ENCODE measurements at places on chromosomes 16 and 17. TPM values are rescaled to one million over a fixed set of nuclear protein-coding genes. Genes with fewer than 3 reads are reported as not detected.

The ZFP3 gene
- not detected for total RNA-seq

The MSI2 gene
- 67.9 TPM for total RNA-seq

The TNS4 gene
- total RNA-seq: not detected

The LRRC75A gene
- 0.36 TPM for total RNA-seq

DNA sequence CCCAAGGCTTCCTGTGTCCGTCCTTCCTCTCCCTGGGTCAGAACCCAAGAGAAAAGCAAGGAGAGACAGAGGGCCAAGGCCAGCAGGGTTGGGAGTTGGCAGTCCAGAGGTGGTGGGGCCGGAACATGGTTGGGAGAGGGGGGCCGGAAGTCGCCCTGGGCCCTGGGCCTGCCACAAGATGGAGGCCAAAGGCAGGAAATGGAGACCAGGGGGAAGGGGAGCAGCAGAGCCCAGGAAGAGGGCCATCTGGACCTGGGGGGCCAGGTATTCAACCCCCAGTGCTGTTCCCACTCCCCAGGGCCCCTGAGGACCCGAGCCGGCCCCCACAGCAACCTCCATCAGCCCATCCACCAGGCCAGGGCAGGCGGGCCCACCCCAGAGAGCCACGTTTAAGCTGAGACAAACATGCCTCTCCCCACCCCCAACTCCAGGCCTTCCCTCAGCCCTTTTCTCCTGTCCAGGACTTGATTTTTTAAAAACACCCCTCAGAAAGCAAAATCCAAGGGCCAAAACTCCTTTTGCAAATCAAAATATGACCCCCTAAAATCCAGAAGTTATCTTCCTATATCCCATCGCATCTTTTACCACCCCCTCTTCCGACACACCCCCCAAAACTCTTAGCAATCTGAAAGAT lies 4.4 kb upstream of the BCL6B start:
- DNase-seq: no peak

DNA sequence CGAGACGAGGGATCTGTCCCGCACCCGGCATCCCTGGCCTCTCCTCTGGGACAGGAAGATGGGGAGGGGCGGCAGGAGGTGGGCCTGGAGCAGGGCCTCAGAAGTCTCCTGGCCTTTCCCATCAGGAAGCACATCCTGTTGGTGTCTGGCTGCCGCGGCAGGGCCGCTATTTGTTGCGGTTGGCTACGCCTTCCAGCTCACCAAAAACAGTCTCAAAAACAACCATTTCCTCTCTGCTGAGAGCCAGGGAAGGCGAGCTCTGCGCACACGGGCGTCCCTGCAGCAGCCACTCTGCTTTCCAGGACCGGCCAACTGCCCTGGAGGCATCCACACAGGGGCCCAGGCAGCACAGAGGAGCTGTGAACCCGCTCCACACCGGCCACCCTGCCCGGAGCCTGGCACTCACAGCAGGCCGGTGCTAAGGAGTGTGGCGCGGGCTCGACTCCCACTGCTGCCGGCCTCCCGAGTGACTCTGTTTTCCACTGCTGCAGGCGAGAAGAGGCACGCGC lies at the start of gene TMEM204:
Gene TMEM204, plus strand, starts transcription at position 224 of the 509 bp plus-strand sequence. CDS start 610 bp downstream, outside the sequence.
- DNase-seq: no peak

GRCh38 chr17:2202996-2203575 lies 100.5 kb downstream of the SMG6 start:
- DNase-seq: no peak

- DNase-seq: no peak
Observed at GRCh38 chr16:84278968-84279367, 15.7 kb upstream of the WFDC1 start.

- DNase-seq: no peak
Observed at GRCh38 chr16:50399411-50399810, 30.6 kb upstream of the BRD7 start.

GRCh38 chr16:2514333-2515179 lies 804 bp downstream of the ATP6V0C start:
- no peak for DNase-seq

DNA sequence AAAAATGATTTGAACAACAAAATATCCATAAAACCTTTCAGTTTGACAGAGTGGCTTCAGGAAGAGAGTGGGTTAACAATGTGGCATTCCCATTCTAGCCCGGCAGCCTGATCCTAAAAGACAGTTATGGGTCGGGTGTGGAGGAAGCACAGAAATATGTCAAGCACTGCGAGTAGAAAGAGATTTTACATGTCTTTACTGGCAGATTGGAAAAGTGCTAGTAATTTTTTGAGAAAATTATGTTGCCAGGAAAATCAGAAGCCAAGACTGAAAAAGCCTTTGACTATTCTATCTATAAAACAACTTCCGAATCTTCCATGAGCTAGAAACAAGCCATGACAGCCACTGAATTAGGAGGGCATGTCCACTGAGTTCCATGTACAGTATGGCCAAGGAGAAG lies 5.8 kb downstream of the CCL2 start:
- DNase-seq: no peak

DNA sequence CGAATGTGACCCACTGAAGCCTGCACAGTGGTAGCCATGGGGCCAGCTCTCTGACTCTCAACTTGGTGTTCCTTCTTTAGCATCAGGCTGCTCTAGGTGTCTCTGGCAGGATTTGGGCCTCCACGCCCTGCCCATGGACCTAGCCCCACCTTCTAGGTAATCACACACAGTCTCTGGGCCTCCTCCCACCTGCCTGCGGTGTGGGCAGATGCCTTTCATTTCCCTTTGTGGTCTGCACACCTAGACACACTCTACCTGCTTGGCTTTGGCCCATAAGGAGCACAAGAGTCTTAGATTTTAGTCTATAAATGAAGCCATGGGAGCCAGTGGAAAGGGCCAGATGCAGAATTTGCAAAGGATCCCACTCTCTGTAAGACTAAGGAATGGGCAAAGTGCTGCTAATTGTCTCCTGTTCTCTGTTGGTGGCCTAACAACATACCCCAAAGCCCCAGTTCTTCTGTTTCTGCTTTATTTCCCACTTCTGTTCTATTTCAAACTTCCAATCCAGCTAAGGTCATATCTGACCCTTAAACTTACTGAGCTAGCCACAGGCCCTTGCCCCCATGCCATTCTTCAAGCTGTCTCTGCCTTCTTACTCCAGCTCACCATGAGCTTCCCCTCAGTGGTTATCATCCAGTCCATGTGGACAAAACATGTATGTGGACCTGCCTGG lies 7.2 kb upstream of the MFSD6L start:
- no peak for DNase-seq

- DNase-seq: peak; percentile 27
Observed at GRCh38 chr17:48131216-48131824, 23.8 kb downstream of the SNX11 start.

GRCh38 chr16:58021661-58022551 lies 3.6 kb upstream of the MMP15 start:
- peak; percentile 36 for DNase-seq

Measured in astrocyte (in vitro differentiated cells and primary cell).